ENCODE measurements at places on chromosomes 13 and 19.

DNA sequence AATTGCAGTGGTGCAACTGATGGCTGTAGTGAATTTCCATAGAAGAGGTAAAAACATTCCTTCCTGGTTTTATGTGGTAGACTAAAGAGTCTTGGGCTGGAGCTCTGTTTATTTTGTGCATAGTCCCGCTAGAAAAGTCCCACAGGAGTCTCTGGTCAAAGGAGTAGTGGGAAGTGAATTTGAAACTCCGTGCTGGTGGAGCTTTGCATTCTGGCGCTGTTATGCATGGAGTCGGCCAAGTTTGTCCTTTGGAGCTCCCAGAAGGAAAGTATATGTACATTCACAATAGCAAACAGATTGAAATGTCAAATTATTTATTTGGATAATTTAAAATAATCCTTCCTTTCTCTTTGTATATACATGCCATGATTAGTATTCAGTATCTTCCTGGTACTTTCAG is 296.5 kb downstream of the LMO7 start:
- DNase-seq = no peak

DNA sequence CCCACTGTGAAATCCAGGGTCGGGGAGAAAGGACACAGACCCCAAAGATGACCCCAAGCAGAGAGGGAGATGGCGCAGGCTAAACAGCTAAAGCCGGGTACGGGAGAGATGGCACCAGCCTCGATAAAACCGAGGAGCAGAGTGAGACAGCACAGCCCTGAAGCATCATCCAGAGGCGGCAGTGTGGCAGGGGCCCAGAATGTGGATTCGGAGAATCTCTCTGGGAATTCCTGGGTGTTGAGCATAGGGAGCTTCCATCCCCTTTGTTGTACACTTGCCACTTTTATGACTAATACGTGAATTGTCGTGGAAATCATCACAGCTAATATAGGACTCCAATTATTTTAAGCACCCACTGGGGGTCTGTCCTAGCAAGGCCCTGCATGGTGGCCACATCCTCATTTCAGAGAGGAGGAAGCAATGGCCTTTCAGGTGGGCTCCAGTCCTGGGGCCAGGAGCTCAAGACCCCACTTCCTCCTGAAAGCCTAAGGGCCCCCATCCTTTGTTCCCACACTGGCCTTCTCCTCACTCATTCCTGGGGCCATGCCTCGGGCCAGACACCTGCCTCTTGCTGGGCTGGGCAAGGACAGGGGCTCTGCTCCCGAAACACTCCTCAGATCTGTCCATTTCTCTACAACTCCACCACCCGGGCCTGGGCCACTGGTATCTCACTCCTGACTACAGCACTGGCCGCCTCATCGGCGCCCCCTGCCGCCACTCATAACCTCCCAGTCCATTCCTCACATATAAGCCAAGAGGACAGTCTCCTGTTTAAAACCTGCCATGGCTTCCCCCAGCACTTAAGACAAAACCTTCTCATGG is 29.3 kb upstream of the ATP1A3 start:
- DNase-seq = no peak

DNA sequence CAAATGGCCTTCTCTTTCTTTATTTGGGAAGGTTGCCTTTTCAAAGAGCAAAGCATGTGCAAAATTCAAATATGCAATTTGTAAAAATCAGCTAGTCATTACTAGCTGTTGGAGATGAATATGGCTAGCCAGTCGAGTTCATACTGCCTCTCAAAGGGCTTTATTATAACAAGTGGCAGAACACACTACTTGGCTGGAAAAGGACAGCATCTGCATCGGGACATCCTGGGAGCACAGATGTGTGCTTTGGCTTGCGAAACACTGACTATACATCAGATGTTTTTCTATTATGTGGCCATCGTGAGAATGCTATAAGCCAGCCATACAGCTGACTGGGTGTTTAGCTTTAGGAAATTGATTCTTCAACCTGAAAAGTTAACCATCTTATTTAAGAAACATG is 424.2 kb downstream of the KCTD12 start:
- no peak for DNase-seq

GRCh38 chr19:31659897-31660210 is 310.6 kb upstream of the TSHZ3 start:
- no peak for DNase-seq

- no peak for DNase-seq
These were observed 14.3 kb upstream of the HNRNPUL1 start for GRCh38 chr19:41249707-41250423.

GRCh38 chr19:29516358-29516725 is 9.5 kb upstream of the VSTM2B start:
- DNase-seq = no peak

DNA sequence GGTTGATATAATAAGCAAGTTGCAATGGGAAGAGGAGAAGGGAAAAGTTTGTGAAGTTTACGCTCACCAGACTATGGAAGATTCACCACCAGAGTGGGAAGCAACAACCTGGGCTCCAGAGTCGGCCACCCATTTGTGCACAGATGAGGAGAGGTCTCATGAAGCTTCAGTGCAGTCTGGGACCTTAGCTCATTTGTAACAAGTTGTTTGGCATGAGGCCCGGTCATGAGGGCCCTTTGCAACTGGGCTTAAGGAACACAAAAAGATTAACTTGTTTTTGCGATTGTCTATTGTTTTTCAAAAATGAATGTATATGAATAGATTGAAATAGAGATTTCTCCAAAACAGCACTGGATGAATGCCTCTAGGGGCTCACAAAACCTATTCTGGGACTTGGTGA is 94.2 kb downstream of the ZNF737 start:
- DNase-seq = no peak

- DNase-seq = no peak
These were observed 69.8 kb downstream of the SIAH3 start for GRCh38 chr13:45781553-45782326.

GRCh38 chr19:6465006-6465405 is 935 bp downstream of the CRB3 start:
- no peak for DNase-seq

GRCh38 chr13:48401480-48401879 is 11.4 kb downstream of the LPAR6 start:
- no peak for DNase-seq

GRCh38 chr13:80577285-80577684 is 236.4 kb upstream of the SPRY2 start:
- no peak for DNase-seq

GRCh38 chr13:32121316-32121715 is 89.7 kb downstream of the FRY start:
- DNase-seq = no peak

Data from stimulated activated CD4-positive, alpha-beta T cell treated with anti-CD3 and anti-CD28 coated beads, TNF-alpha, amount 100 ng/mL, for 48 hours (primary cell).